ENCODE measurements at places on chromosomes 1 and 21.

DNA sequence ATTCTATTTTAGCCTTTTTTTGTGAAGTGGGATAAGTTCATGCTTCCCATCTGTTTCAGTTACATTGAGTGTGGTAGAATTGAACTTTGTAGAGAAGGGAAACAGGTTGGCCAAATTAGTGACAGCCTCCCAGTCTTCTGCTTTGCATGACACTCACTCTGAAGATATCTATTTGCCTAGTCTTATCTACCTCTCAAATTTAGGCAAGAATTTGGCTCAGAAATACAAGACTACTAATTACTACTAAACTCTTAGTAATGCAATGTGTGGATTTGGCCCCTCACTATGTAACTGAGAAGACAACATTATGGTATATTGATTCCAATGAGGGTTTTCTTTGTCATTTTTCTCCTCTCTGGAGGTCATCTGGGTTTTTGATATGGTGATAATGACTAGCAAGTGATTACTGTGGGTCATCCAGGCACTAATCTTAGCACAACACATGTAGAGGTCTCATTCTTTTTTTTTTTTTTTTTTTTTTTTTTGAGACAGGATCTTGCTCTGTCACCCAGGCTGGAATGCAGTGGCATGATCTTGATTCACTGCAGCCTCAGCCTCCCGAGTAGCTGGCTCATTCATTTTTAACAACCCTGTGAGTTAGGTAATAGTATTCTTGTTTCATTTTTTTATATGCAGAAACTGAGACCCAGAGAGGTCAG, 6.3 kb downstream of the FAM20B start:
- DNase-seq: no peak

GRCh38 chr1:8422510-8423268, 104.8 kb downstream of the SLC45A1 start:
- DNase-seq: peak; percentile 9

GRCh38 chr1:245583081-245583480, 428.3 kb downstream of the KIF26B start:
- DNase-seq: no peak

- DNase-seq: no peak
Measured at GRCh38 chr1:31445951-31446350, 32.9 kb downstream of the SERINC2 start.

DNA sequence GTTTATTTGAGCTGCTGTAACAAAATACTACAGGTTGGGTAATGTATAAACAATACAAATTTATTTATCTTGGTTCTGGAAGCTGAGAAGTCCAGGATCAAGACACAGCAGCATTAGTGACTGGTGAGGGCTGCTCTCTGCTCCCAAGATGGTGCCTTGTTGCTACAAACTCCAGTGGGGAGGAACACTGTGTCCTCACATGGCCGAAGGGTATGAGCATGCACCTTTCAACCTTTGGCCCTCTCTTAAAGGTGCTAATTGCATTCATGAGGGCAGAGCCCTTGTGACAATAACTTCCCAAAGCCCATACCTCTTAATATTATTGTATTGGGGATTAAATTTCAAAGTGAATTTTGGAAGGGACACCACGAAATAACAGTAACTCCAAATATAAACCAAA, 55.3 kb upstream of the ATP1B1 start:
- DNase-seq: no peak

DNA sequence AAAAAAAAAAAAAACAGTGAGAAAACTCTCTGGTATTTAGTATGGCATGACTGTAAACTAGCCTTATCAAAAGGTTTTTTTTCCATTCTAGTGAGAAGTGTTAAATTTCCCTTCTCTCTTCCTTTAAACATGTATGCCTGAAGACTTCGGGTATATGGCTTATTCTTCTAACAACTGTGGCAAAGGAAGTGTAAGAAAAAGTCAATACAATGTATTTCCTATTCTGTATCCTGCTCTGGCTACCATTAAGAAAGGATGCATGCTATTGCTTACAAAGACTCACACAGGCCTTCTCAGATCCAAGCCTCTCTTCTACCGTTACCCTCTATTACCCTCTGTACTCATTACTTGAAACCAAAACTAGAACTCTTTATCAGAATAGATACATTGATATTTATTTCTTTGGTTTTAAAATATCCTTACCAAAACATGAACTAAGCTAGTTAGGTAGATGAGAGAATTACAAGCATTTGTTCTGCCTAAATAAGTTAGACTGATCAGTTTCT, 8.4 kb downstream of the CEPT1 start:
- no peak for DNase-seq

DNA sequence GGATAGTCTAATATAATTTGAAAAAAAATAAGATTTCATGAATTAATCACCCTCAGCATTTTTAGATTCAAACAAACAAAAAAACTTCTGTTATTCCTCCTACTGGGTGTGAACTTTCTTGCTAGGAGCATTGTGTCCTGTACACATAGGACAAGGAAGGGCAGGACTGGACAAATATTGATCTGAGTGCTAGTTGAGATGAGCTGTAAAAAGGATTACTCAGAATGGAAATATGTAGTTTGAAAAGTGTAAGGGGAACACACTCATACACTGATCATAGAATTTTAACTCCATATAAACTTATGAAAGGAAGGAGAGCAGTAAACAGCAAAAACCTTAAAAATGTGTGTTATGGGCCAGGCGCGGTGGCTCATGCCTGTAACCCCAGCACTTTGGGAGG, 156.5 kb upstream of the ZNF648 start:
- no peak for DNase-seq

GRCh38 chr1:16905868-16906702, 10.3 kb downstream of the RNU1-2 start:
- DNase-seq: no peak

DNA sequence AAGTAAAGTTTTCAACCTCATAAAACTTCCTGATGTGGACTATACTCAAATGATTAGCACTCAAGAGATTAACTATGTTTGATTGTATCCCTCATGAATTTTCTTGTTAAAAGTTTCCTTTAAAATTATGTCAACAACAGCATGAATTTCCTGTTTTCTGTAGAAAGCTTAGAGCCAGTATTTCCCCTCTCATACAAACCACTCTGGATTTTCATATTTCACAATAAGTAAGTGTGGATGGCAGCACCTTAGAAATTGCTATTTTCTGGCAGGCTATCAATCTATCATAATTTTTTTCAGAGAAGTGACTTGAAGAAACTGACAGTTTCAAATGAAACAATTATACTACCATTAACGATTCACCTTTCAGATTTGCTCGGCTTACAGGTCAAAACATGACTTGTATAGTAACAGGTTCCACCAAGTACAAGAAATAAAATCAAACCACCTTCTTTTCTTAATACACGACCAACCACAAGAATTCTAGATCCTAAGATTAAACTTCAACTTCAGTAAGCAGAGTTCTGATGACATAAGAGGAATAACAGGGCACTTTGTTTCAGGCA, 20.8 kb downstream of the ELK4 start:
- DNase-seq: no peak
